ENCODE measurements at places on chromosomes 1 and 21.

GRCh38 chr1:110600716-110601115 lies 5.4 kb downstream of the KCNA2 start:
- DNase-seq: no peak

DNA sequence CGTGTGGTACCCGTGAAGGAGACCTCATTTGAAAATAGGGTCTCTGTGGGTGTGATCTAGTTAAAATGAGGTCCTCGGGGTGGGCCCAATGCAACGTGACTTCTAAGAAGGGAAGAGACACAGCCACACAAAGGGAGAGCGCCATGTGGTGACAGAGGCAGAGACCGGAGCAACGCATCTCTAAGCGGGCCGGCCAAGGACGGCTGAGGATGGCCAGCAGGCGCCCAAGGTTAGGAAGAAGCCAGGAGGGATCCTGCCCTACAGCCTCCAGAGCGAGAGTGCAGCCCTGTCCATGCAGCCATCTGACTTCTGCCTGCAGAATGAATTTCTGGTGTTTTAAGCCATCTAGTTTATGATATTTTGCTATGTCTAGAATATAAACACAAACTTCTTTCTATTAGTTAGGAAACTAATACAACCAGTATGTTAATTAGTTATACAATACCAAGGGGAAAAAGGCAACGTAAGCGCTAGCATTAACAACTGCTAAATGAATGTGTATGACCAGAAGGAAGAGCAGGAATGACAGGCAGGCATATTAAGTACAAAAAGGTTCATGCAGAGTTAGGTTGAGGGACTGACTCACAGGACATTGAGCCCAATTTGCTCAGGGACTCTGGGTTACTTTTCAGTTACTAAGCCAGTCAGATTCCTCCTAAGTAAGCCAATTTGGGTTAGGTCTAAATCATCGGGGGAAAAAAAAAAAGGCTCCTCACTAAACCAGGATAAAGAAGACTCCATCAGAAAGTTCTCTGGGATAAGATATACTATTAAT lies 4.1 kb downstream of the CEP104 start:
- DNase-seq: no peak

DNA sequence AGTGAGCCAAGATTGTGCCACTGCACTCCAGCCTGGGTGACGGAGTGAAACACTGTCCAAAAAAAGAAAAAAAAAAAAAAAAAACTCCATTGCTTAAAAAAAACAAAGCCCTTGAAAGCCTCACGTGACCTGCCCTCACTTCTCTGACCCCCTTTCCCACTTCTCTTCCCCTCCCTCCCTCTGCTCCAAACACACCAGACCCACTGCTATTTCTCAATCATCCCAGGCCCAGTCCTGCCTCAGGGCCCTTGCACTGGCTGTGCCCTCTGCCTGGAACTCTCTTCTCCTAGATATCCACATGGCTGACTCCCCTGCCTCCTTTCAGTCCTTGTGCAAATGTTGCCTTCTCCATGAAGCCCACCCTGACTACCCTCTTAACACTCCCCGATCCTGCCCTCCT lies 45.4 kb upstream of the TARDBP start:
- no peak for DNase-seq

GRCh38 chr1:215393476-215393875 lies 173.6 kb upstream of the KCTD3 start:
- DNase-seq: no peak

DNA sequence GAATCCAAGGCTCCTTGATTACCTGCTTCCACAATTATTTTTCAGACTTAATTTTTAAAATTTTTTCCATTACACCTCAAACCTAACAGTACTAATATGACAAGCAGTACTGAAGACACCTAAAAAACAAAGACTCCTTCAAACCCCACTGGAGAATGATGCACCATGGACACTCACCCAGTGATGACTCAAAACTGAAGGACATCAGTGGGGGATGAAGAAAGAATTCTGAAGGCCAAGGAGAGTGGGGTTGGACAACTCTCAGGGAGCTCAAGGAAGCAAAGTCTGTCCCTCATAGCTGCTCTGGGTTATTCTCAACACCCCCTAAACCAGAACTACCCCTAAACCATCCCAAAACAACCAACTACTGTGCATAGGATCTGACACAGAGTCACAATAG lies 2.4 kb upstream of the ARHGAP29 start:
- no peak for DNase-seq

Measured in stimulated activated CD8-positive, alpha-beta memory T cell treated with anti-CD3 and anti-CD28 coated beads, Interleukin-7, amount 100 ng/mL, for 1 hour (primary cell).